CD4-positive, alpha-beta memory T cell (primary cell): ENCODE measurements at places on chromosomes 11 and 22.

- peak; percentile 45 for DNase-seq
Observed at GRCh38 chr22:50274311-50274710, 4.1 kb upstream of the MAPK11 start.

DNA sequence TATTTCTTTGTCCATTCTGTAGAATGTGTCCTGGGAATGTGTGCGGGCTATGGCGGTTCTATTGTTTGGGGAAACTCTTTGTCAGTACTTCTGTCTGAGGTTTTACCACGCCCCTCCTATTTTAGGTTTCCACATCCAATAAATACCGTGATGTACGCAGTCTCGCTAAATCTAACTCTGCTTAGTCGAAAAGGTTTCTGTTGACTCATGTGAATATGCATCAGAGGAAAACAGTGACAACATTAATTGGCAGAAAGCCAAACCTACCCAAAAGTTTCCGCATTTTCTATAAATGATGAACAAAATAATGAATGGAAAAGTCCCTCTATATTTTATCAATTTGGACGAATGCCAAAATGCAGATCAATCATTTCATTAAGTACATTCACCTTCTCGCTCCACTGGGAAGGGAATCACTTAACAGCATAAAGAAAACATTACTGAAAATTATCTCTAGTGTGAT is 143.4 kb downstream of the MAML2 start:
- DNase-seq: peak; percentile 71

DNA sequence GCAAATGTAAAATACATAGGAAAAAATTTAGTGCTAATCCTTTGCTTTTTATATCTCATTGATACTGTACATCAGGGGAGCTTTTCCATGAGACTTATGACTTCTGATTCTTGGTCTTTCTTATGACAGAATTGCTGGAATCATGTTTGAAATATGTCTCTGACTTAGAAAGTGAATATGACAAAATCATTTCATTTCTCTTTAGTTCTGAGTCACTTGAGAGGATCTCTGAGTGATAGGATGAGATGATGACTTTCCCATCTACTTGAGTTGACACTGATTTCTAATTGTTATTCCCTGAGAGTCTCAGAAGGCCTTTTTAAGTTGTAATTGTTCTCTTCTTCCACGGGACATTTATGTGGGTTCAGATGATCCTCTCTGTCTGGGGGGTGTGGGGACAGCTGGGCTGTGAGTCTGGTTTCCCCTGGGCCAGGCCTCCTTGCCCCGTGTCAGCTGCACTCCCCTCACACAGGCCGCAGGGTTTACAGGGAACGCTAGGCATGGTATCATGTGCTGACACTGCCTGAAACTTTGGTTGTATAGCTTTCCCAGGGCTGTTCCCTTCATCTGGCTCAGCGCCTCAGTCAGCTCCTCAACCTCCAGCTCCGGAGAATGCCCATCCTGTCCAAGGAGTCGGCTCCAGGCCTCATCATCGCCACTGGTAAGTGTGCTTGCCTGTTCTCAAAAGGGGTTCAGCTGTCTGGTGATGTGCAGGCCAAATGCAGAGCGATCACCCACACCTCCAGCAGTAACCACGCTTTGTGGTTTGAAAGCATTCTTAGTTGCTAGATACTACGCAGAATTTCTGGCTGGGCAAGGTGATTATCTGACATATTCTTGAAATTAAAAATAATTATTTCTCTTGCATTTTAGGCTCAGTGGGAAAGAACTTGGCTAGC is 69.5 kb upstream of the SORL1-AS1 start:
- DNase-seq: no peak

- DNase-seq: no peak
Observed at GRCh38 chr22:30397656-30398635, 1.1 kb downstream of the SEC14L2 start.
